Stomach (tissue), 19 donors: ENCODE measurements at places on chromosomes 5 and 9. TPM values are rescaled to one million over a fixed set of nuclear protein-coding genes. Genes with fewer than 3 reads are reported as not detected.

The PSAT1 gene
- 0.45 TPM for total RNA-seq

GRCh38 chr5:179180921-179181645, 120.9 kb downstream of the ZNF354C start:
- no peak for DNase-seq

DNA sequence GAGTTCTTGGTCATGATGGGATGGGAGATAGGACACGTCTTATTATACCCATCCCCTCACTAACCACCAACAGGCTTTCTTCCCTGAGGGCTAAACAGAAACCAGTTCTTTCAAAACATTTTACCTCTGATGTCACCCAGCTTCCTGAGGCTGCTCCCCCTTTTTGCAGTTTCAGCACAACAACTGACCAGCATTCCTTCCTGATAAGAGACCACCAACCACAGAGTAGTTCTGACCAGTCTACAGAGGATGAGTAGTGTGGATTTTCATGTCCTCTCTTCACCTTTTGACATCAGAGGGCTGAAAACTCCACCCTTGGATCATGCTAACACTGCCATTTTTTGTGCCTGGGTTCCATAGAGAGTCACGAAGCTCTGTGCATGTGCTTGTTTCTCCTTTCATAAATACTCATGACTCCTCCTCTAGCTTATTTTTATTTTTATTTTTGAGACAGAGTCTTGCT, 82.6 kb downstream of the OSTF1 start:
- no peak for DNase-seq

The DOCK8 gene
- 6.6 TPM for total RNA-seq

- no peak for DNase-seq
Measured at GRCh38 chr9:28264368-28264767, 691.1 kb upstream of the C9orf72 start.

DNA sequence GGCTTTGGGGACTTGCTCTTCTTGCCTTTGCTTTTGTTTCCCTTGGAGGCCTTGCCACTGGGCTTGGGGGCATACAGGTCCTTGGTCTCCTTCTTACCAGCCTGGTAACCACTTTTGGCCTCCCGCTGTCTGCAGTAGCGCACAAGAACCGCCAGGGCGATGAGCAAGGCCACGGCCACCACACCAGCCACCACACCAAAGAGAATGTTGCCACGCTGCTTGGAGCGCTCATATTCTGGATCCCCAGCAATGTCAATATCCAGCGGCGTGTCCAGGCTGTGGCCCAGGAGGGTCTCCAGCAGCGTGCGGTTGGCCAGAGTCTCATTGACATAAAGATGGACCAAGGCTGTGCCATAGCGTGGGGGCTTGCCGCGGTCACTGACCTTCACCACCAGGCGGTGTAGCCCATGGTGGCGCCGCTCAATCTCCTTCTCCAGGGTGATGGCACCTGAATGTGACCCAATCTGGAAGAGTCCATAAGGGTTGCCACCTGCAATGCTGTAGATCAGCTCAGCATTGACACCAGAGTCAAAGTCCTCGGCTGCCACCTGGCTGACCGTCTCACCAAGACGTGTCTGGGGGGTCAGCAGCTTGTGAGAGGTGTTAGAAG, 14.5 kb downstream of the PCDH1 start:
- no peak for DNase-seq

DNA sequence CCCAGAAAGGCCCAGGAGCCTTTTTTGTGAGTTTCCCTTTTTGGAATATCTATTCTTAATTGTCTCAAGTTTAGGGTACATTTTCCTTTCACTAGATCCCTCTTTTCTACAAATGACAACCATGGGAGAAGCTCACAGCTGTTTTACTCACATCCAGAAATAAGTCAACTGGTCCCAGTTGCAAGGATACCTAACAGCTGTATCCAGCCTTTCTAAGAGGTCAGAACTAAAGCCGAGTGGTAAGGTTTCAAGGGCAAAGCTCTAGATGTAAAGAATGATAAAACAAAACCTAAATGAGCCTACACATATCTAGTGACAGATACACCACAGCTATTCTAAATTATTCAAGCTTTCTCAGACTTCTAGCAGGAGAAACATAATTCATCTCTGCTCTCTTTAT, 4.4 kb downstream of the FGF10 start:
- no peak for DNase-seq

The BSPRY gene
- 16.0 TPM for total RNA-seq

DNA sequence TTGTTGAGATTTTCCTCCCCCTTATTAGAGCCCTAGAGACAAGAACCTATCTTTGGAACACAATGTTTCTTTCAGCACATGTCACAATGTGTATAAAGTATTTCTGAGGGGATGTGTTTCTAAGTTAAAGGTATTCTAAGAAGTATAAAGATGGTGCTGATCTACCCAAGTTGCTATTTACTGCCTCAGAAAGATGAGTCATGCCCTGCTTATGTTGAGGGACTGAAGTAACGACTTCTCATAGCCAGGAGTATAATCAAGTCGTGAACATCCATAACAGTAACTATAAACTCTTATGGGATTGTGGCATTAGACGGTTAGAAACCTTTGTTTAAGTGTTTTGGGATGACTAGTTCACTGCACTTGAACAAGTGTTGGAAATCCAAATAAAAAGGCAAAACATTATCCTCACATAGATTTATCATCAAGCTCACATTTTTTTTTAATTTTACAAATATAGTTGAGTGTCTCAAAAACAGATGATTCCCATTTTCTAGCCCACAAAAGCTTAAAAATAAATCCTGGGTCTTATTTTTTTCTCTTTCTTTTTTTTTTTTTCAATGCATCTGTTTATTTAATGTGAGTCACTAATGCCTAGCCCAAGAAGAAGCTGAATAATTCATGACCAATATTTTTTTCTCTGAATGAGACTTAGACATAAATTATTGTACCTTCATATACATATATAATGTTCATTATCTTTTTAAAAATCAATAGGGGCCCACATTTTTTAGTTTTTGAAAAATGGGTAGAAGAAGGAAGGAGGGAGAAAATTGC, 12.2 kb upstream of the TMEM252 start:
- DNase-seq = no peak

DNA sequence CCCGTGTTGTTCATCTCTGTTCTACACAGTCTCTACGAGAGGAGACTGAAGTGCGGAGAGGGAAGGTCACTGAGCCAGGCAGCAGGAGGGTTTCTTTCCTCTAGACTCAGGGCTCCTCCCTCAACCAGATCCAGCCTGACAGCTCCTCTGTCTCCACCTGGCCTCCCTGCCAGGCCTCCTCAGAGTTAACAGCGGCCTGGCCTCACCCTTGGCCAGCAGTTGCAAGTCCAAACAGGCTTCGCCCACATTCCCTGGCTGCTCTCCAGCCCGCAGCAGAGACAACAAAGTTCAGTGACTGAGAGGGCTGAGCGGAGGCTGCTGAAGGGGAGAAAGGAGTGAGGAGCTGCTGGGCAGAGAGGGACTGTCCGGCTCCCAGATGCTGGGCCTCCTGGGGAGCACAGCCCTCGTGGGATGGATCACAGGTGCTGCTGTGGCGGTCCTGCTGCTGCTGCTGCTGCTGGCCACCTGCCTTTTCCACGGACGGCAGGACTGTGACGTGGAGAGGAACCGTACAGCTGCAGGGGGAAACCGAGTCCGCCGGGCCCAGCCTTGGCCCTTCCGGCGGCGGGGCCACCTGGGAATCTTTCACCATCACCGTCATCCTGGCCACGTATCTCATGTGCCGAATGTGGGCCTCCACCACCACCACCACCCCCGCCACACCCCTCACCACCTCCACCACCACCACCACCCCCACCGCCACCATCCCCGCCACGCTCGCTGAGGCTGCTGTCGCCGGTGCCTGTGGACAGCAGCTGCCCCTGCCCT, at the start of gene HRCT1:
Gene HRCT1, plus strand, starts transcription at position 291 of the 768 bp plus-strand sequence. Its CDS starts 86 bp downstream, at position 377.
- DNase-seq = peak; percentile 96

The PJA2 gene
- 44.3 TPM for total RNA-seq

- DNase-seq = no peak
Measured at GRCh38 chr9:35615981-35616680, 2.1 kb downstream of the CD72 start.

DNA sequence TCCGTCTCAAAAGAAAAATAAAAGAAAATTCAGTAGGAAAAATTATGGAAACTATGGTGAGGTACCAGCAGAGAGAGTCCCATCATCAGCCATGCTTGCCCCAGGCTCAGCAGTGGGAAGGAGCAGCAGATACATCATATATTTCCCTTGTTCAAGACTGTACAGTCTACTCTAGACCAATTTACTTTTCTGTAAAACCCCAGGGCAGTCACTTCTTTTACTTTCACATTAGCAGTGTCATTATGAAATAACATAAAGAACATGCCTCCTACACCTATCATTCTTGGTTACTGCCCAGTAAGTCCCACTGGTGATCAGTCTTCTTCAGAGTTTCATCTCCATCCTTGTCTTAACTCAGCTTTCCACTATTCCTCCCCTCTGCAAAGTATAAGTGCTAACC, 1145.0 kb downstream of the MAT2B start:
- no peak for DNase-seq

DNA sequence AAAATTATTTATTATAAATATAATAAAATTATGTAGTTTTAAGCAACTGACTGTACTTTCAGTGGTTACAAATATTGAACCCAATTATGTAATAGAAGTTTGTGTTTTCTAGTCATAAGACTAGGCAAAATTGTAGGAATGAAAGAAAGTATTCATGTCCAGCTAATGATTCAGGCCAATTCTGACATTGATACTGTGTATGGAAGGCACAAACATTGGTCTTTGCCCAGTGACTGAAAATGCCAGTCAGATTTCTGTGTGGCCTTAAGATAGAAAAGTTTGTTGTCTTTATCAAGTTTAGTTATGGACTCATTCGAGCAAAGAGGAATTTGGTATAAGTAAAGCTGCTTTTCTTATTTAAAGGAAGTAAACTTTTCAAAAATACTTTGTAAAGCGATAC, 60.3 kb downstream of the SLC12A2 start:
- no peak for DNase-seq

The PCDHA1 gene
- total RNA-seq = 0.37 TPM

The BTNL3 gene
- total RNA-seq = 2.2 TPM

- DNase-seq = peak; percentile 67
Measured at GRCh38 chr9:131361202-131361833, 32.6 kb upstream of the PRRC2B start.
